ENCODE measurements at places on chromosomes 6 and 20.

DNA sequence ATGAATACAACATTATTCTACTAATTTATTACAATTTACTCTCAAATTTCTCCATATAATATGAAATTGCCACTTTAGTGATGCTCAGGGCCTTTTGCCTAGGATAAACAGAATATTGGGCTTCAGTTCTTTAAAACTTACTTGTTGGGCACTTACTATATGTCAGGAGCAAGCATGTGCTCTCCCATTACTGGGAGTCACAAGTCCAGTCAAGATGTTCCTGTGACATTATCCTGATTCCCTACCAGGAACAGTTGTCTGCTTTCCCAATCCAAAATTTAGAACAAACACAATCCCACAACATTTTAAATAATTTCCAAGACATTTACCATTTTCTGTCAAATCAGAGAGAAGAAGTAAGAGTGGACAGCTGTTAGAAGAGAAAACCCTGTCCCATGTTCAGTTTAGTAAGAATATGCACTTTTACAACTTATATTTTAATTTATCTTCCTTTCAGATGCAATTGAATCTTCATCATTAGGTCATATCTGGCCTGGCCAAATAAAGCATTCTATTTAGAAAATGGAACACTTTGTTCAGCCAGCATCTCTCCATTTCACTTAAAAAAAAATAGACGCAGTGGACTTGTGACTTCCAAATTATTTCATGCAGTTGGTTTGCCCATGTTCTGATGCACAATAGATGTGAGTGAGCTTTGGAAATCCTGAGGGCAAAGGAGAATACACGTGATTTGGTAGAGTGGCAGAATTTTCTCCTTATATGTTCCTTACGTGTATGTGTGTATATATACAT lies 159.8 kb downstream of the CLIC5 start:
- no peak for DNase-seq

- DNase-seq = no peak
Observed at GRCh38 chr20:62827311-62828038, 10.6 kb downstream of the COL9A3 start.

GRCh38 chr20:52490711-52491430 lies 299.3 kb upstream of the ZFP64 start:
- DNase-seq = no peak

DNA sequence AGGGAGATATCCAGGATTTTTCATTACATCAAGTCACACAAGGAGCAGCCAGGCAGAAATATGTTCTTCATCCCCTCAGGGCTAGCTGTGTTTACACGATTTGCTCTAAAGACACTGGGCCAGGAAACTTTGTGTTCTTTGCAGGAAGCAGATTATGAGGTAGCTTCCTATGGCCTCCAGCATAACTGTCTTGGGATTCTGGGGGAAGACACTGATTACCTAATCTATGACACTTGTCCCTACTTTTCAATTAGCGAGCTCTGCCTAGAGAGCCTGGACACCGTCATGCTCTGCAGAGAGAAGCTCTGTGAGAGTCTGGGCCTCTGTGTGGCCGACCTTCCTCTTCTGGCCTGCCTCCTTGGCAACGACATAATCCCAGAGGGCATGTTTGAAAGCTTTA lies 11.2 kb downstream of the FAM120B start:
- DNase-seq = no peak

DNA sequence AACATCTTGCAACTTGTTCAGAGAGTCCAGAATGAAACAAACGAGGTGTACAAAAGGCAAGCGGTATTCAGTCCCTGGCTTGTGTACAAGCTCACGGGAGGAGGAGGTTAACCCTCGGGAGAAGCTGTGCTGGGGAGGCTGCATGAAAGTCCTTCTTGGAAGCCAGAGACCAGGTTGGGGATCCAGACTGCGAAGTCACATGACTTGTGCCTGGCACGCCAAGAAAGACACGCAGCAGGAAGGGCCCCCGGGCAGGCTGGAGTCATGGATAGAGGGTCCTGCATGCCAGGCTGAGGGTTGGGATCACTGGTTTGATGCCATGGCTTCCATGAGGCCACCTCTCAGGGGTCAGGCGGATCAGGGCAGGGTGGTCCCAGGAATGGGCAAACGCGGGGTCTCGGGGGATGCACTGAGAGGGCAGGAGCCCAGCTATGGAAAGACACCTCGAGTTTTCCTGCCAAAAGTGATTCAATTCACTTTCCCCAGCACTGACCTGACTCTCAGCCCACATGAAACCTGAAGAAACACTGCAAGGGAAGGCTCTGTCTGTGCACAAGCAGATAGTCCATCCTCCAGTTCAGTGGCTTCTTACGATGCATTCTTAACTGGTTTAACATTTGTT lies 79.4 kb downstream of the DLL1 start:
- DNase-seq = no peak
